CD8-positive, alpha-beta memory T cell (primary cell): ENCODE measurements at places on chromosomes 13 and 19. TPM values are rescaled to one million over a fixed set of nuclear protein-coding genes. Genes with fewer than 3 reads are reported as not detected.

- peaks cover 25% of the 10 kb centered on the region for H3K4me1 ChIP-seq
- DNase-seq: no peak
- H3K4me3 ChIP-seq: peak overlapping the region; percentile 91
- peak overlapping the region; percentile 96 for H3K27ac ChIP-seq
- H3K27me3 ChIP-seq: no peaks in the 10 kb centered on the region
Measured at GRCh38 chr19:5903056-5903623, 450 bp downstream of the NDUFA11 start.

DNA sequence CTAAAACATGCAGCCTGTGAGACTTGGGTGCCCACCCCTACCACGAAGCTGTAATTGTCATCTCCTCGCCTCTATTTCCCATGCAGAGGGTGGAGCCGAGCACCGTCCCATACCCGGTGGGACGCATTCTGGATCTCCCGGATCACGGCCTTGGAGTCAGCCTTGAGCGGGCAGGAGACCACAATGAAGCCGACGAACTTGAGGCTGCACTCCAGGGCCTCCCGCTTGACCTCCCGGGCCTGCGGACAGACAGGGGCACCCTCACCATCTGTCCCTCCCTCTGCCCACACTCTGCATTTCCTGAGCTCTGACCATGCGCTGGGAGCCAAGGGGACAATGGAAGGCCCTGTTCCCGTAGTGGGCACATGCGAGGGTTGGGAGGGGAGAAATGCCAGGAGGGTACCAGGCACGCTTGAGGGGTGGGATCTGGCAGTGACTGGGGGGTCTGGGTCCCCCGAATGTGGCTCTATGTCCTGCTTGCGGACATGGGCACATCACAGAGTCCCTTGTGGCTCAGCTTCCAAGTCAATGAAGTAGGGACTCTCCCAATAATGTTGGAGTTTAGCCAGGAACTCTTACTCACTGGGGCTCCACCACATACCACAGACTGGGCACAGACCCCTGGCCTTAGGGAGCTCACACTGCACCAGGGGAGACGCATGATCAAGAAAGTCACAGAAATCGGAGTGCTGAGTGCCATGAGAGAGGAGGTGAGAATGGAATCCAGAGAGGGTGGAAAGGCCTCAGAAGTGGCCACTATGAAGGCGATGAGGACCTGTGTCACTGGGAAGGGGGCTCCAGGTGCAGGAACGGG is 9.2 kb upstream of the GMIP start:
- peaks cover 63% of the 10 kb centered on the region for H3K36me3 ChIP-seq
- DNase-seq: no peak
- no peak overlapping the region for H3K4me3 ChIP-seq

GRCh38 chr13:48266701-48267639 is 34.0 kb downstream of the ITM2B start:
- no peak overlapping the region for H3K27ac ChIP-seq
- no peak for DNase-seq
- peaks cover 24% of the 10 kb centered on the region for H3K4me1 ChIP-seq
- H3K4me3 ChIP-seq: no peak overlapping the region
- H3K36me3 ChIP-seq: peaks cover 21% of the 10 kb centered on the region

GRCh38 chr19:16374436-16374835 is 49.8 kb downstream of the KLF2 start:
- no peaks in the 10 kb centered on the region for H3K27me3 ChIP-seq
- DNase-seq: no peak
- H3K4me1 ChIP-seq: peaks cover 90% of the 10 kb centered on the region
- H3K36me3 ChIP-seq: peaks cover 5% of the 10 kb centered on the region
- H3K27ac ChIP-seq: no peak overlapping the region
- peak overlapping the region; percentile 2 for H3K4me3 ChIP-seq

Gene IGFL1
- total RNA-seq: not detected
